ENCODE measurements at places on chromosomes 5 and 9.
A peak's percentile ranks its signal among the peaks of the same experiment; 100 is the strongest.

GRCh38 chr5:68740226-68740910 is 353.4 kb upstream of the SLC30A5 start:
- peak; percentile 44 for DNase-seq

- DNase-seq = no peak
These were observed 9.1 kb downstream of the UBAC1 start for GRCh38 chr9:135951889-135952663.

- DNase-seq = no peak
These were observed 27.0 kb downstream of the PLPPR1 start for GRCh38 chr9:101055516-101055915.

DNA sequence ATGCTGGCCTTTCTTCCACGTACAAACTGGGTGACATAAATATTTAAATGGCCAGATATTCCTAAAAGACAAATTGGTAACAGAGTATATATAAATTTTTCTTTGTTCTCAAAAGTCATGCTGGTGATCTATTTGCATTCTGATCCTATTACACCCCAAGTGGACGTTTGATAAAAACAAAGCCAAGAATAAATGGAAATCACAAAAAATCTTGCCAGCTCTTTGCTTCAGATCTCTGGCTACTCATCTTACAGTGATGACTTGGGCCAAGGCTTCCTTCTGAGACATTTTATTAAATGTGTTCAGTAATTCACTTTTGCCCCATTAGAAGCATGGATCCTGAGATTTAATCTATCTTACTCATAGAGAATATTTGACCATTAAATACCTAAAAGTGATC is 444.3 kb upstream of the PIK3R1 start:
- DNase-seq = no peak

DNA sequence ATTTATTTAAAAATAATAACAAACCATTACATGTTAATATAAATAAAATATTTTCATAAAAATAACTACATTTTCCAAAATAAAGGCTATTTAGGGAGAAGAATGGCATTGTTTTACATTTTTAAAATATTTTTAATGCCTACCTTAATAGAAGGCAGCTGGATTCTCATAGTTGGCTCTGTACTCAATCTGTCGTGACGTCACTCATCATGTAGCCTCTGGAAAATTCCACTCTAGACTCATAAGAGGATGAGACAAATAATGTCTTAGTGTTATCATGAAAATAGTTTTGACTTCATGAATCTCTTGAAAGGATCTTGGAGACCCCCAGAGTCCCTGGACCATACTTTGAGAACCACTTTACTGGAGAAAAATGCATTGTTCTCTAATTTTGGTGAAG is 93.1 kb downstream of the NXNL2 start:
- no peak for DNase-seq

GRCh38 chr5:83368835-83369234 is 102.7 kb upstream of the VCAN start:
- DNase-seq = no peak

DNA sequence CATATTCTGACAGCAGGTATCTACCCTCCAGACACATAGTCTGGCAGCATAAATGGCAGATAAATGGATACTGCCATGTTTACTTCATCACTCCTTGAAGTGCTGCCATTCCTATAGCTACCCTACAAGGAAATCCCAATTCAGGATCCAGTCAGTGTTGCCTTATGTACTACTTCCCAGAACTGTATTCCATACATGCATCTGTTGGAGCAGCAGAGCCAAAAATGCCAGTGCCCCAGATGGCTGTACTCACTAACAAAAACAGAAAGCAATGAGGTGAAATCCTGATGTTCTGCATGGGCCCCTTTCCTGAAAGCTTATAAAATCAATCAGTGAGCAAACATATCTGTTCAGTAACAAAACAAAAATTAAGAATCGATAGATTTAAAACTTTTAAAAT is 490.0 kb upstream of the COX7C start:
- no peak for DNase-seq

DNA sequence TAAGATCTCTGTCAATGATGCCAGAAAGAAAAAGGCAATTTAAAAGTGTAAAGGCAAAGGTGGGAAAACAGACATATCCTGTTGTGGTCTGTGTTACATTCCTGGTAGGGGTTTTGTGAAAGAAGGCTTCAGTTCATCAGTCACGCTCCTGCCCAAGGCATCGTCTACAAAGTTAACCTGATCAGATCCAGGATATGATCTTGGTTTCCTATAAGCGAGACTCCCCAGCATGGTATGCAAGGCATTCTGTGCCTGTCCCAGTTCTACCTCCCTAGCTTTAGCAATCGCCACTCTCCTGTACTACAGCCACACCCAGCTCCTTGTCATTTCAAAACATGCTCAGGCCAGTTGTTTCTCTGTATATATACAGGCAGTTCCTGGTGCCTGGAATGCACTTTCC is 58.0 kb upstream of the PTPN3 start:
- DNase-seq = peak; percentile 29

DNA sequence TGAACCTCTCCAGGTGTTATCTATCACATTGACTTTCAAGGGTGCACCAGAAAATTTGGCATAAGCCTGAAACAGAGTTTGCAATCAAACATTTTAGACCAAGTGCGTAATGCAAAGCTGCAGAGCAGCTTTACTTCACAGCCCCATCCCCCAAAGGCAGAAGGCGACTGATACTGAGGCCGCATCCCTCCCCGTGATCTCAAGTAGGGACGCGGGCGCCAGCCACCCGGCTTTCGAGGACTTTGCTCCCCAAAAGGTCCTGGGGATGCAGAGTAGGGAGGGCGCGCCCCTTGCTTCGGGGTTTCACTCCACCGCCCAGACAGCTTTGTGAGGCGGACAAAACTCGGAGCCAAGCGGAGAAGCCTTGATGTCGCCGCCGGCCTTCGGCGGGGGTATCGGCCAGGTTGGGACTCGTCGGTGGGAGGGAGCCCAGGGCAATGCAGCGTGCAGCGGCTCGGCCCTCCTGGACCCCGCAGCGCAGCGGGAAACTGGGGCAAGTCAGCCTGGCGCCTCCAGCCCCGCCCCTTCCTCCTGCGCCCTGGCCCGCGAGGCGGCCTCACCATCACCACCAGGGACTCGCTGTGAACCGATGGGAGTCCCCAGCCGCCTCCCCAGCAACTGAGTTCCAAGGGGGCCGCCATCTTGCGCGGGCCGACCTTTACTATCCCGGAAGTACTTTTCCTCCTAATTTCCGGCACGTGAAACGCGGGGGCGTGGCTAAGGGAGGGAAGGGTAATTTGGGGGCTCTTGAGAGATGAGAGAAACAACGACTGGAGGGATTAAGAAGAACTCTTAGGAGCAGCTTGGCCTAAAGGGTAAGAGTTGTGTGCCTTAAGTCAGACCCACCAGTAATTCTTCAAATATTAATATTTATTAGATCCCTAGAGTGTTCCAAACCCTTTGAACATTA is at the start of gene MTX3:
TSS of gene MTX3 (minus strand) at position 665 of the 910 bp plus-strand sequence. CDS start at position 641, 24 bp downstream.
- peak; percentile 86 for DNase-seq

DNA sequence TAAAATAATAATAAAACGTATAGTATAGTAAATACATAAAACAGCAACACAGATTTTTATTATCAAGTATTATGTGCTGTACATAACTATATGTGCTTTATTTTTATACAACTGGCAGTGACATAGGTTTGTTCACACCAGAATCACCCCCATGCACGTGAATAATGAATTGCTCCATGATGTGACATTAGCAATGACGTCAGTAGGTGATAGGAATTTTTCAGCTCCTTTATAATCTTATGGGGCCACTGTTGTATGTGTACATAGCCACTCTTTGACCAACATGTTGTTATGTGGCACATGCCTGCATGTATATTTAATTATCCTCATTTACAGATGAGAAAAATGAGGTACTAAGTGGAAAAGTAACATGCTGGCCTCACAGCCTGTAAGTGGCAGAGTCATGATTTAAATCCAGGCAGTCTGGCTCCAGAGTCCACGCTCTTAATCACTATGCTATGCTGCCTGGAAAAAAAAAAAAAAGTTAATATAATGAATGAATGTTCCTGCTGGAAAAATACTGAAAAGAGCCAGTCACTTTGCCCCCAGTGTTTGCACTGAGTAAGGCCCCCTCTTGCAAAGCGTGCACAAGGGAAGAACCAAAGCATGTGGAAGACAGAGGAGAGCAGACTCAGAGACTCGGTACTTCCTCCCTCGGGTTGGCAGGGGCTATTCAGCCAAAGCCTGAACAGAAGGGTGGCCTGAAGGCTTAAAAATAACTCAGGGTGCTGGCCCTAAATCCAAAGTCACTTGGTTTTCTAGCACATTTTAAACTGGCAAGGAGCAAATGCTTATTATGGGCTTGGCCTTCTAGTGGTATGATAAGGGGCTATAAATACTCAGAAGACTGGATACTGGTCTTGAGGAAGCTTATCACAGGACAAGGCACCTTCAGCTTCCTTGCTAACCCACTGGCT is 206.8 kb downstream of the GLIS3 start:
- no peak for DNase-seq

GRCh38 chr9:129751841-129752801 is 721 bp downstream of the PTGES start:
- no peak for DNase-seq

DNA sequence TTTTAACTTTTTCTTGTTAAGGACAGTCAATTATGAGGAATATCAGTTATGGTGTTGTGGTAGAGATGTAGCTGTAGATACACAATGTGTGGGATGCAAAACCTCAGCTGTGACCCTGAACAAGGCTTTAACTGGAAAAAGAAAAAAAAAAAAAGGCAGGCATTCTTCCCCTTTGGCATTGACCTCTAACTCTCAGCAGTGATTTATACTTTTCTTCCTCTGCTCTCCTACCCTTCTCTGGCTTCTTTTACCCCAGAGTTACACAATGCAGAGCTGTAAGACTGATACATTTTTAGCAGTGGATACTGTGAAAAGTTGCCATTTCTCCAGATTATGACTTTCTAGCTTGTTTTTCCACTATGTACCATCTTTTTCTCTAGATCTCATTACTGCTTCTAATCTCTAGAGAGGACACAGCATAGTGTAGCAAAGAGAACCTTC is 2.0 kb downstream of the CTNNAL1 start:
- no peak for DNase-seq

DNA sequence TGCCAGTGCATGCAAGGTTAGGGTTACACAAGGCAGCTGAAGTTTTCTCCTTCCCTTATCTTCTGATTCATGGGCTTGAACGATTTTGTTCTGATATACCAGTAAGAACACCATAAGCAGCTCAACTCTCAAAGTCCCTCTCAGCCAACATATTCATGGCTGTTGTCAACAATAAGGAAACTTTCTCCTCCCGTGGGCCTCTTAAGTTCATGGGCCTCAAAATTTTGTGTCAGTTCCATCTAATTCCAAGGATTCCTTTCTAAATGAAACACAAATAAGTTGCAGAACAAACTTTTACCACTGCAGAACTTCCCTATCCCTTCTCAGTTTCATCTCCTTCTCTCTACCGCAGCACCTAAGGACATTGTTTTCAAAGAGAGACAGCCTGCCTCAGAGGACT is 23.6 kb upstream of the CAST start:
- no peak for DNase-seq

- DNase-seq = peak; percentile 10
These were observed 290.8 kb downstream of the YTHDC2 start for GRCh38 chr5:113804264-113804663.

DNA sequence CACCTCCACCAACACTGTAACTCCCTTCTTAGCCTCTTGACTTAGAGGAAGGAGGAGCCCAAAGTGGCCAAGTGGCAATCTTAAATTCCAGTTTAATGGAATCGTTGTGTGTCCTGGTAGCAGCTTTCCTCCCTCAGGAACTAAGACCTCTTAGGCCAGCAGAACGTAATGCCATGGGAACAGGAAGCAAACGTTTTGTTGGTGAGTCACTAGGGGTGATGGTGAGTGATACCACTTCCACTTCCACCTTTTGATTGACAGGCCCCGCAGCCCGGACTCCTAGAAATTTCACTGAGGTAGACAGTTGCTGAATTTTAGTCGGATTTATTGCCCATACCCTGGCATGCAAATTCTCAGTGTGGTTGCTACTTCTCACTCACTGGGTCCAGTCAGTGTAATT is 94.2 kb upstream of the FBN2 start:
- DNase-seq = peak; percentile 20

DNA sequence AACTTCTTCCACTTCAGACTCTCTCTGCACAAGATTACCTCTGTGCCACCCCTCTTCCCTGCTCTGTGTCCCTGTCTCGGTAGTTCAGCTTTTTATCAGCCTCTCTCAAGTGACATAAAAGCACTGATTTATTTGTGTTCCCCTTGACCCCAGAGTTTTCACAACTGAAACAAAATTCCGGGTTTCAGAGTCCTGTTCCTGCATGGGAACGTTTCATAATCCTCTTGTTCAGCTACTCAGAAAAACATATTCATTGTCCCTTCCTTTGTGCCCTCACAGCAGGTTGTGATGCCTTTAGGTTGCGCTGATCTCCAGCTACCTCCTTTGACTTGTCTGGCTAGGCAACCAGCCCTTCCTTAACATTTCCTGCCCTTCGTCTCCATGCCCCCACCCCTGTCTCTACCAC is 13.7 kb upstream of the ITGA1 start:
- DNase-seq = no peak

DNA sequence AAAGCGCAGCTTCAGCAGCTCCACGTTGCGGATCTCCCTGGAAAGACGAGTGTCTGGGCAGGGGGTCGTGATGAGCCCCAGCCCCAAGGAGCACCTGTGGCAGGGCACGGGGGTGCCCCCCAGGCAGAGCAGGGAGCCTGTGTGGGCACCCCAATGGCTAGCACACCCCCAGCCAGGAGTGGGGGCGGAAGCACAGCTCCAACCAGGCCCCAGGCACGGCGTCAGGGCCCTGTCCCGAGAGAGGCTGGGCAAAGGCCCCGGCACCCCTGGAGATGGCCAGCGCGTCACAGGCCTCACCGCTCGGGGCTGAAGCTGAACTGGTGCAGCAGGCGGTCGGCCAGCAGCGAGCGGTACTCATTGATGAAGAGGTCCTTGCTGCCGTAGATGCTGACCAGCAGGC is 7.9 kb downstream of the ANAPC2 start:
- DNase-seq = no peak

DNA sequence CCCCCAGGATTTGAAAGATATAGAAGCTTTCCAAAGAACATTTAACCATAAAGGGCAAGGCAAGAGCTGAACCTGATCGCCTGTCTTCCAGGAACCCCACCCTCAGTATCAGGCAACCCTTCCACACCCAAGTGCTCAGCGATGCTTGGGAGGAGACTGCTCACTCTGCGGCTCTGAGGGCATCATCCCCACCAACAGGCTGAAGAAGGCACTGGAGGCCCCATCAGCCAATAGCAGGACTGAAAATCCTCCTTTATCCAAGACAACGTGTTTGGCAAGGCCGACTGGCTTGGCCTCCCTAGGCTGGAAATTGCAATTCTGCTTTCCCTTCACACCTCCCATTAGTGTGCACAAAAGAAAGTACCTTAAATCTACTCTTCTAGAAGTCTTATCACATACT is 1.4 kb upstream of the PPP2CA start:
- DNase-seq = no peak

DNA sequence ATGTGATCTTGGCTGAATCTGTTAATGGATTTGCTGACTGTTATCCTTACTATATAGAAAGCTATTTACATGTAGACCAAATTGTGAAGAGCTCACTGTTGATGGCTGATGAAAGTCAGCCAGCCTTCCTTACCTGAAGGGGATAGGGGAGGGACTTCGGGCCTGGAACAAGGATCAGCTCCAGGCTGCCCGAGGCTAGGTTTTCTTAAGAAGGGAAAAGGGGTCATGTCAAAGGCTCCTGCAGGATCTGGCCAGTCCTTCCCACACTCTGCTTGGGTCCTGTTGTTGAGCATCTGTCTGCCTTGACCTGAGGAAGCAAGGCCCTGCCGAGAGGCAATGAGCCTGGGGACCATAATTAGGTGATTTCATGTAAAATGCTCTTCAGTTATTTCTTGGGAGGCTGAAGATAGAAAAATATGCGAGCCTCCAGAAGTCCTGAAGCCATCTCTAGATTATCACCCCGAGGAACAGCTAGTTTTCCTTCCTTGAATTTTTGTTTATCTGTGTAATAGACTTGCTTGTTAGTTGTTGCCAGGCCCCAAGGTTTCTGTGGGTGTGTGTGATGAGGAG is 261.4 kb downstream of the PDZD2 start:
- no peak for DNase-seq
